NCI-H82 (cell line): ENCODE measurements at places on chromosomes 7 and 10.

GRCh38 chr10:90905925-90906324 is 15.0 kb downstream of the ANKRD1 start:
- no peak for DNase-seq

- DNase-seq = peak; percentile 90
Measured at GRCh38 chr10:102419269-102420180, 940 bp upstream of the PSD start.

GRCh38 chr10:119296703-119297102 is 89.3 kb downstream of the GRK5 start:
- DNase-seq = no peak

DNA sequence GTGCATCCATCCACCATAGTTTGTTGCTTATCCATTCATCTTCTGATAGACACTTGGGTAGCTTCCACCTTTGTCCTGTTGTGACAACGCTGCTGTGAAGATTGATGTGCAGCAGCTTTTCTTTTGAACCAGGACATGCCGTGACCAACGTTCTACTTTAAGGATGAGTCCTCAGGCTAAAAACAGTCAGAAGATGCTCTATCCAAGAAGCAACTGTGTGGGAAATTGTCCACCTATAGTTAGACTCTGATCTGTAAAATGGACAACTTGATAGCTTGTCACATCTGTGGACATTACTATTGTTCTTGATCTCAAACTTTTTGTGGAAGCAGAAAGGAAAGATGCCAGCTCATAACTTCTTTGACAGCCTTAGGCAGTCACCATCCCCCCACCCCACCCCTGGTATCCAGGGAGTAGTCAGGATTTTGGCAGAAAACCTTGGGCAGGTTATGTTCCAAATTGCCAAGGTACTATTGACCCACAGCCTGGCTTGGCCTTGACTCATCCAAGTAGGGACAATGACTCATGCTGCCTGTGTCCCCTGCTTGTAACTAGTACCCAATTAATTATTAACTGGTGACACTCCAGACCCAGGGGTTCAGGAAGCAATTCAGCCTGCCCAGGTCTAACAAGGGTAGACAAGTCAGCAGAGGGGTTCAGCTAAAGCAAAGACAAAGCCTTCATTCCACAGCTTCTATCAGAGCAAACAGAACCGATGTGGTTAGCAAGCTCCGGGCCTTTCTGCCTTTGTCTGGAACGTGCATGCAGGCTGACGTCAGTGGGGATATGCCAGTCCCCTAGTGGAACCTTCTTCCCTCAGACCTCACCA is 99.6 kb upstream of the ANLN start:
- no peak for DNase-seq

DNA sequence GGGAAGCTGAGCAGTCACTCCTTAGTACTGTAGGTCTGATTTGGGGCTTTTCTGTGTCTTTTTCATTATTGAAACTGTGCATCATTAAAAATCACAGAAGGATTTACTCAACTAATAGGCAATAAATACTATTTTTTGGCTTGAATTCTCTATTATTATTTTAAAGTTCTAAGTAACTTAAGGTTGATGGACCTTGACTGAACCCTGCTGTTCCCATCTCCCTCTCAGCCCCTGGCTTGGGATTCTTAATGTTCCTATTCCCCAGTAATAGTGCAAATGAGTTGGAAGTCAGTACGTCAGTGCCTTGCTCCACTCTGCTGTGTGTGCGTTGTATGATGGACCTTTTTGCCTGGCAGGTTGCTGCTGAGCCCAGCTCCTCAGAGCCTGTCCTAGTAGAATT is 166.3 kb downstream of the SND1 start:
- DNase-seq = no peak

DNA sequence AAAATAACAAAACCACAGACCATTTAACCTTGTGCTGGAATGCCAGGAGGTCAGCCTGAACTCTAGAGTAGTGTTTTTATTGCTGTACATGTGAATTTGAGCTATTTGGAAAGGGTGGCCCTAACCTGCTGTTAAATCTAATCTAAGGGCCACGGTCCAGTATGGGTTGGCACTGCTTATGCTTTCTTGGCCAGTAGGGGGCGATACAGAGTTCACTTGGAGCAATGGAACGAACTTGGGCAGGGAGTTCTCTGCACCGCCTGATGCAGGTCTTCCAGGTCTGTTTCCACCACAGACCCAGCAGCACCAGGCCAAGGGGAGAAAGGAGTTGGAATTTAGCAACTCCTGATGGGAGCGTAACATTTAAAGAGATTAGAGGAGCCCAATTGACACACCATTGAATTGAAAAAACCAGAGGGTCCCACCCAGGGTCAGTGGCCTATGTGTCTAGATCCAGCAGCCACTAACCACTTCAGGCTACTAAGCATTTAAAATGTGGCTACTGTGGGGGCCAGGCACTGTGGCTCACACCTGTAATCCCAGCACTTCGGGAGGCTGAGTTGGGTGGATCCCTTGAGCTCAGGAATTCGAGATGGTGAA is 75.7 kb upstream of the EFCAB10 start:
- peak; percentile 77 for DNase-seq

GRCh38 chr7:40316176-40316575 is 181.4 kb downstream of the SUGCT start:
- no peak for DNase-seq

DNA sequence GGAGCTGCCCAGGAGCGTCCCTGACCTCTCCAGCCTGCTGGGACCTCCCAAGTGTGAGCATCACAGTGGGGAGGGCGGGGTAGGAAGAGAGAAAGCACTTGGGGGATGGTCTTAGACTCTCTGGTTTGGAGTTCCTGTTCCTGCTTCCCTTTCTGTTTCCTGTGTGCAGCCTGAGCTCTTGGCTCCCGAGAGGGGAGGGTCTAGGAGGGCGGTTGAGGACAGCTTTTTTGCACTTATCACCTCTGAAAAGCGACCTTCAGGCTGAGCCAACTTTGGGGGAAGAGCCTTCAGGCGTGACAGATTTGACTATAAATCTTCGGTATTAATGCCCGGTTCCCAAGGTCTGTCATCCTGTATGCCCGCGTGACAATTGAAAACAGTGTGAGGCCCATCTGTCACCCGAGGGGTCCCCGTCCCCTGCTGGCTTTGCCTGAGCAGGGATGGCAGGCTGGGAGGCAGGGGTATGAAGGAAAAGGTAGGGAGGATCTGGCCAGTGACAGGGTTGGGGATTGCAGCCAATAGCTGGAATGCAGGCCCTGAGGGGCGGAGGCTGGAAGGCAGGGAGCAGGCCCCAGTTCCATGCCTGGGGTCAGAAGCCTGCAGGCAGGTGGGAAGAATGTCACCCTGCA is 78.6 kb downstream of the CDH23 start:
- DNase-seq = peak; percentile 97

GRCh38 chr7:143954544-143954943 is at the start of gene OR2F1:
Gene OR2F1, plus strand, starts transcription at chr7:143954844. Its CDS starts 5,127 bp downstream, at chr7:143959971.
- DNase-seq = no peak

GRCh38 chr7:39299695-39300094 is 266.5 kb upstream of the YAE1 start:
- DNase-seq = no peak

GRCh38 chr7:33243319-33243881 is 114.0 kb downstream of the BBS9 start:
- peak; percentile 65 for DNase-seq

GRCh38 chr10:77310288-77310840 is 327.2 kb downstream of the KCNMA1 start:
- no peak for DNase-seq

- DNase-seq = peak; percentile 93
Measured at GRCh38 chr7:94252971-94253370, 141.7 kb upstream of the COL1A2 start.

GRCh38 chr7:116229366-116229765 is 19.0 kb downstream of the TES start:
- DNase-seq = no peak

DNA sequence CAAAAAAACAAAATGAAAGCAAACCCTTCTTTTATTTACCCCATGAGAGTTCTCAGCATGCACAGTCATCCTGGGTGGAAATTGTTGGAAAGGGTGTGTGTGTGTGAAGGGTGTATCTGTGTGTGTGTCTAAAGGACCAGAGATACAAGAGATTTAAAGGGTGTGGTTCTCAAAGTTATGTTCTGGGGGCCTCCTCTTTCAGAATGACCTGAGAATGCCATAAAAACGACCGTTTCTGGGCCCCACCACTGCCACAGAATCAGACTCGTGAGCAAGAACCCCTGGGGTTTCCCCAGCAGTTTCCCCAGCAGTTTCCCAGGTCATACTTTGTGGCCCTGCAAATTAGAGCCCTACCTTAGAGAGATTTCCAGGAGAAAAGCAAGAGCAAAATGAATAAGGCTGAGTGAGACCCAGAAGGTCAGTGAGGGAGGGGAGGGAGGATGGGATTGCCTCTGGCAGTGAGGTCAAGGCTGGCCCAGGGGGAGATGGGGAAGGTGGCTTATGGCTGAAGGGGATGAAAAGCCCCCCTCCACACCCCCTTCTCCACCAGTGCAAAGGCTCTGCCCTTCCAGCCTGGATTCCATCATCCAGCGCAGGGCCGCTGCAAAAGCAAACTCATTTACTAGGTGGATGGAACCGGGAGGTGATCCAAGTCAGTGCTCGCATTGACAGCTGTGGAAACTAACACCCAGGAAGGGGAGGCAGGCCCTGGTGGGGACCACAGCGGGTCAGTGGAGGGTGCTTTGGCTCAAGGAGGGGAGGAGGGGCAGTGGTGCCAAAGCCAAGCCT is 10.2 kb downstream of the PYROXD2 start:
- DNase-seq = no peak

- DNase-seq = no peak
Measured at GRCh38 chr7:124201768-124202349, 169.0 kb upstream of the TMEM229A start.

GRCh38 chr7:123608991-123609882 is 7.6 kb downstream of the ASB15 start:
- peak; percentile 11 for DNase-seq

- no peak for DNase-seq
Measured at GRCh38 chr10:117284716-117285494, 44.0 kb downstream of the SLC18A2 start.

DNA sequence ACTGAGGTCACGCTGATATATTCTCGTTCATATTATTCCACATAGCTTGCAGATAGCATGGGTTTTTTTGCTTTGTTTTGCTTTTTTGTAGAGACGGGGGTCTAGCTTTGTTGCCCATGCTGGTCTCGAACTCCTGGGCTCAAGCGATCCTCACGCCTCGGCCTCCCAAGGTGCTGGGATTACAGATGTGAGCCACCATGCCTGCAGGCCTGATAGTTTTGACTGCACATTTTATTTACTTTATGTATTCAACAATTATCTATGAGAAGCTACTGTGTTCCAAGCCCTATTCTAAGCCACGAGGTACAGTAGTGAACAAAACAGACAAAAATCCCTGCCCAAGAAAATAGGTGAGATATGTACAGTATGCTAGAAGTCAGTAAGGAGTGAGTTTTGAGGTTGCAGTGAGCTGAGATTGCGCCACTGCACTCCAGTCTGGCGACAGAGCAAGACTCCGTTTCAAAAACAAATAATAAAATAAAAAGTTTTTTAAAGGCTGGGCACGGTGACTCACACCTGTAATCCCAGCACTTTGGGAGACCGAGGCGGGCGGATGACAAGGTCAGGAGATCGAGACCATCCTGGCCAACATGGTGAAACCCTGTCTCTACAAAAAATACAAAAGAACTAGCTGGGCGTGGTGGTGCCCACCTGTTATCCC is 1.3 kb upstream of the YWHAG start:
- no peak for DNase-seq

- peak; percentile 73 for DNase-seq
Measured at GRCh38 chr7:138886501-138886917, 88.5 kb upstream of the ATP6V0A4 start.

GRCh38 chr10:1360011-1360557 is 303.9 kb downstream of the WDR37 start:
- no peak for DNase-seq

DNA sequence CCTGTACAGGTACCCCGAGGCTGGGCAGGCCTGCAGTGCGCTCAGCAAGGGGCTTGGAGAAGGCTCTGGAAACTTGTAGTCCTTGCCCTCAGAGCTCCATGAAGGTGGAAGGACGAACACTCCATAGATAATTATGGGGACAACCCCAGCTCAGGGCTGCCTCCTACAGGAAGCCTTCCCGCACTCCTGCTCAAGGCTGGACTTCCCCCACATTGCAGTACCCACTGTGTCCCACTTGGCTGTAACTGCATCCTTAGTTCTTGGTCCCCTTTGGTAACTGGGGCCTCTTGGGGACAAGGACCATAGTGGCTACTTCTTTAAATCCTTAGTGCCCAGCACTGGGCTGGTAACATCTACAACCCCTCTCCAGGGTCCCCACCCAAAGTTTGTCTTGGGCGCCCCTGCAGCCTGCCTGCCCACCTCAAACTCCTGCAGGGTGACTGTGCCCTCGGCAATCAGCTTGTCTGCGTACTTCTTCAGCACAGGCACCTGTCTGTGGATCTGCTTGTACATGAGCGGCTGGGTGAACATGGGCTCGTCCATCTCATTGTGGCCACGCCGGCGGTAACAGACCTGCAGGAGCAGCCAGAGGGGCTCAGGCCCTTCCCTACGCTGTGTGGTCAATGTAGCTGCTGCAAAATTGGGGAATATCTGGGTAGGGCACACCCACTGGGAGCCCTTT is 17.1 kb downstream of the OGDHL start:
- DNase-seq = peak; percentile 9

GRCh38 chr7:31550432-31550831 is 36.5 kb downstream of the ITPRID1 start:
- DNase-seq = no peak

DNA sequence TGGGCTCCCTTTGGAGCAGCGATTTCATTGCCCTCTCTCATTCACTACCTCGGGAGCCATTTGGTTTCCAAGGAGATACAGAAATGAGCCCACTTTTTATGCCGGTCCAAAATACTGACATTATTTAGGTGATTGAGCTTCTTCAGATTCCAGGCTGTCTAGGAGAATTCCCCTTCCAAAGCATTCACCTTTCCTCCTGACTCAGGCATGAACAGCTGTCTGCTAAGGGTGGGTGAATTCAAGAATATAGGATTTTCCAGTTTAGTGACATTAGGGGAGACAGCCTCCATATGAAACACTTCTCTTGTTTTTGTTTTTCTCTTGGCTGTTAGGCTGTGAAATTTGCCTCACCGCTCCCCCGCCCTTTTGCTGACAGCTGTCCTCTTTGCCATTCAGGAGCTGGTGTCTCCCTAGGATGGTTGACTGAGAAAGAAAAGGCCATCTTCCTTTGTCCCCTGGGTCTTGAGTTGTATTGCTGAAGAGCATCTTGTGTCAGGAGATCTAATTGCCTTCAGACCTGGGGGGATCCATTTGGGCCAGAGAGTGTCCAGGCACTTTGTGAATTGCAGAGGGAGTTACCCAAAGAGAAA is 56.7 kb downstream of the LRRC4 start:
- DNase-seq = no peak

DNA sequence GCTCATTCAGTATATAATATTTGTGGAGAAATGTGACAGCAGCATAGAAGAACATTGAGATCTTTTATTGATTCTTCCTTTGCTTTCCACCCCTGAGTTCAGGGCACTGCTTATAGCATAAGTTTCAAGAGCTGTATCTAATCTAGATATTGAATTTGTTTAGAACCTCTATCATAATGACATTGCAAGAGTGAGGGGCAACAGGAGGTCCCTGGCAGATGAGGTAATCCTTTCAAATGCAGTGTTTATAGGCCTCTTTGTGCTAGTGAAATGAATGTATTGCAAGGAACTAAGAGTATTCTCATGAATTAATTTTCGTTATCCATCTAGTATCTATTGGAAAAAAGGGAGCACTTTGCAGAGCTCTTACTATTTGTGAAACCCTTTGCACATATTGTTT is 167.2 kb upstream of the FERD3L start:
- DNase-seq = no peak

GRCh38 chr10:124710266-124710881 is 33.8 kb downstream of the FAM53B start:
- no peak for DNase-seq
